ENCODE measurements at places on chromosomes 11 and 22.

DNA sequence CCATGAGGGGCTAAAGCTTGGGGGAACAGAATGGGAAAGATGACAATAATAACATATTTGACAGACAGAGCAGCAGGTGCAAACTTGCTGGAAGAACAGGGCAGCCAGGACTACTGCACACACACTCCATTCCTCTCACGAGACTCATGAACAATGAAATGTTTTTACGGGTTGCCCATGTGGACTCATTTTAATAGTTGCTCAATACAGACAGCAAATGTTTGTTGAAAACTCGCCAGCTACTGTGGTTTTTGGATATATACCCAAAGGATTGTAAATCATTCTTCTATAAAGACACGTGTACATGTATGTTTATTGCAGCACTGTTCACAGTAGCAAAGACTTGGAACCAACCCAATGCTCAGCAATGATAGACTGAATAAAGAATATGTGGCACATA, 10.3 kb downstream of the SYT13 start:
- DNase-seq, result no peak

DNA sequence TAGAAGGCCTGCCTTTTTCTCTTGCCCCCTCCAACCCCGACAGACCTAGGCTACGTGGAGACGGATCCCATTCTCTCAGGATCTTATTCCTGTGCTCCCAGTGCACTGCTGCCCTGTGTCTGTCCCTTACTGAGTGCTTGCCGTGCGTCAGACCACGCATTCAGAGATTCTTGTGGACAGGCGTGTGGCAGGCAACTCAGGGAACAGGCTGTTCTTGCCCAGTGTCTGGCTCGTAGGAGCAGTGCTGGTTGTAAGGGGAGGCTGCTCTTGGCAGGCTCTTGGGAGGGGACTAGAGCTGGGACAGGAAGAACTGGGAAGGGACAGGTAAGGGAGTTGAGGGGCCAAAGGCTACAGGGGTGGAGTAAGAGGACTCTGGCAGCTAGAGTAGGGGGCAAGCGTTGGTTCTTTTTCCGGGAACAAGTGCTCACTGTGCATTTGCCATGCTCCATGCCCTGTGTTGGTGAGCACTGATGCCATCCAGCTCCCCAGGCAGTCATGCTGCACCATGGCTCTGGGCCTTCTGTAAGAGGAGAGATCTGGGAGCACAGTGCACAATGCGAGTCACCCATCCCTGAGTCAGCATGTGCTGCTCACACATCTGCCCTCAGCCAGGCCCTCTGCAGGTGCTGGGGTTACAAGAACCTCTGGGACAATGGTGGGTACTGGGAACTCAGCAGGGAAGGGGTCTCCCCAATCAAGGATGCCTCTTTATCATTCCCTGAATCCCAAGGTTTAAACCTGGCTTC, 119.1 kb downstream of the TBC1D22A start:
- no peak for DNase-seq

GRCh38 chr22:48566741-48567140, 1260.9 kb downstream of the BRD1 start:
- no peak for DNase-seq

DNA sequence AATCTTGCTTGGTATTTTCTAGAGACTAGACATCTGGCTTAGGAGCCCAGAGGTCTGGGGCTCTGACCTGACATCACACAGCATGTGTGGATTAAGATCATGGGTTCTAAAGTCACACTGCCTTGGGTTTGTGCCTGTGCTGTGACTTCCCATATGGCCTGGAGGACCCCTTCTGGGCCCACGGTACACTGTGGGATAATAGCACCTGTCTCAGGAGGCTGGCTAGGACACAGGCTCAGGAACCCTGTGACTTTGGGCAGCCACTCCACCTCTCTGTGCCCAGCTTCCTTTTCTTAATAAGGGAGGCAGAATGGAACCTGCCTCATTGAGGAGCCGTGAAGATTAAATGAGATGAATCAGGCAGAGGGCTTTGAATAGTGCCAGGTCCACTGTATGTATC, 99.2 kb upstream of the B3GAT1 start:
- no peak for DNase-seq

GRCh38 chr11:125431481-125431880, 64.6 kb downstream of the FEZ1 start:
- no peak for DNase-seq

GRCh38 chr22:44870021-44870420, 117.6 kb downstream of the ARHGAP8 start:
- no peak for DNase-seq

Data from effector CD8-positive, alpha-beta T cell (primary cell).